Fibroblast of skin of abdomen (primary cell): ENCODE measurements at places on chromosomes 7 and 10.

GRCh38 chr10:110529596-110530011 lies 31.9 kb downstream of the DUSP5 start:
- DNase-seq: no peak

- peak; percentile 18 for DNase-seq
These were observed 127.4 kb upstream of the AGR3 start for GRCh38 chr7:17009007-17009719.

DNA sequence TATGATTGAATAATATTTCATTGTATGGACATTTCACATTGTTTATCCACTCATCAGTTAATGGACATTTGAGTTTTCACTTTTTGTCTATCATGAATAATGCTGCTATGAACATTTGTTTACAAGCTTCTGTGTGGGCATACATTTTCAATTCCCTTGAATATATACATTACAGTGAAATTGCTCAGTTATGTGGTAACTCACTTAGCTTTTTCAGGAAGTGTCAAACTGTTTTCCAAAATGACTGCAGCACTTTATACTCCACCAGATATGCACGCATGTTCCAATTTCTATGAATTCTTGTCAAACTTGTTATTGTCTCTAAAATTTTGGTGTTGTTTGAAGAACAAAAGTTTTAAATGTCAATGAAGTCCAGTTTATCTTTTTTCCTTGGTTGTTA lies 401.2 kb downstream of the THSD7A start:
- no peak for DNase-seq

GRCh38 chr7:3559278-3559677 lies 258.2 kb downstream of the SDK1 start:
- DNase-seq: peak; percentile 76

- DNase-seq: peak; percentile 37
These were observed 268.6 kb downstream of the HGF start for GRCh38 chr7:81501220-81501619.

DNA sequence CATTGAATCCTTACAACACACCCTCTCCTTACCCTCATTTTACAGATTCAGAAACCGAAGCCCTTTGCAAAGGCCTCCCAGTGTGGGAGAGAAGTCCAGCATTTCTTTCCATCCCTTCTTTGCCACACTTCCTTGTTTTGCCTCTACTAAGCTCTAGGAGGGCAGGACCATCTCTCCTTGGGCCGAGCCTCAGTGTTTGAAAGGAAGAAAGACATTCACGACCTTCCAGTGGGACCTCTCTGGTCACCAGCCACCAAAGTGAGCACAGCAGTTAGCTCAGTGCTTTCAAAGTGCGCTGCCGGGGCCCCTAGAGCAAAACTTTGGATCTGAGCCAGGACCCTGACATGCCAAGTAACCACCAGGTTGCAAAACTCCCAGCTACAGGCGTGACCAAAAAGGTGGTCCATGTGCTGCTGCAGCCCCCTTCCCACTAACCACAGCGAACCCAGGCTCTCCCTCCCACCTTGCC lies 12.4 kb downstream of the CTBP2 start:
- peak; percentile 50 for DNase-seq

- DNase-seq: no peak
These were observed 159.2 kb downstream of the NEURL1 start for GRCh38 chr10:103652599-103653281.

DNA sequence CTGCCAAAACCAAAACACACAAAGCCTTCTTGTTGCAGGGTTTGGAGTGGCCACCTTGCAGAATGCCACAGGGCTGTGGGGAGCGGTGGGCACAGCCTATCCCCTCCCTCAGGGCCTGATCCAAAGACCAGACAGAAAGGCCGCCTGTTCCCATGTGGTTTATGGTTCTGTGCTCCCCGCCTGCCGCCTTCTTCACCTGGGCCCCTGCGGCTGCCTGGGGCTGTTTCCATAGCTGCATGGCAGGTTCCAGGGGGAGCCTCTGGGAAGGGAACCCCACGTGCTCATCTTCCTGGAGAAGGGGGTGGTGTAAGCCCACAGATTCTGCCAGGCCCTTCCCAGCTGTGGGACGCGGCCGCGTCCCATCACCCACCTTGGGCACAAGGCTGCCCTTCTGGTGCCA lies 70.7 kb upstream of the EZH2 start:
- no peak for DNase-seq

DNA sequence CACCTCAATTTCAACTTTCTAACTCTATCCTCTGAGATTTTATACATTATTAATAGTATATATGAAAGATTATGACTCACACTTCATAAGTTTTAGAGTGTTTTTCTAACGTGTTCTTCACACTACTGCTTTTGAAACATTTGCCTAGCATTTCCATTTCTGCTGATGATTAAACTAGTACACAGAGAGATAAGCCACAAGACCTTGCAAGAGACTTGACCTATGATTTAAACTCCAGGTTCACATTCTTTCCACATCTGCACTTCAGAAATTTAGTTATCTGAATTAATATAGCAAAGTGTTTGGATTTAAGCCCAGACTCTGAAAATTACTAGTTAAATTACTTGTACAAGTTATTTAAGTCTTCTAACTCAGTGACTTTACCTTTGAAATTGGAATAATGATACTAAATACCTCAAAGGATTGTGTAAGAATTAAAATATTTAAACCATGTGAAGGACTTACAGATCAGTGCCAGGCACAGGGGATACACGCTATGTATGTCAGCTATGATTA lies 66.6 kb downstream of the PCLO start:
- DNase-seq: no peak

DNA sequence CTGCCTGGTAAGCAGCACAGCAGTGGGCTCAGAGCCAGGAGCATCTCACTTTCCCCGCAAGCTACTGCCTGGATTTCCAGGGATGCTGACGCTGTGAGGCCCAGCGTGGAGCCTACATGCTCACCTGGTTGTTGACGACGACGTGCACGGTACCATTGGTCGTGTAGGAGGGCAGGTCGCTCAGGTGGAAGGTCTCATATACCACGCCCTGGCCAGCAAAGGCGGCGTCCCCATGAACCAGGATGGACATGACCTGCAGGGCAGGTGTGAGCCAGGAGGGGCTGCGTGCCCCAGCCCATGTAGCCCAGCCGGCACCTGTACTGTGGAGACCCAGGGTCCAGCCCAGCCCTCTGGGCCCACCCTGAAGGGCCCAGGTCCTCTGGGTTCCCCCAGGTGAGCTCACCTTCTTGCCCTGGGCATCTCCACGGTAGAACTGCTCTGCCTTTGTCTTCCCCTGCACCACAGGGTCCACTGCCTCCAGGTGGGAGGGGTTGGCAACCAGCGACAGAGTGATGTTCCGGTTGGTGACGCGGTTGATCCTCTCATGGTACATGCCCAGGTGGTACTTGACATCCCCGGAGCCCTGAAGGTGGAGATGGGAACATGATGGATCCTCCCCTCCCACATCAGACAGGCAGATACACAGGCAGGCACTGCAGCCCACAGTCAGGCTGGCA lies 15.4 kb downstream of the OGDHL start:
- DNase-seq: no peak

DNA sequence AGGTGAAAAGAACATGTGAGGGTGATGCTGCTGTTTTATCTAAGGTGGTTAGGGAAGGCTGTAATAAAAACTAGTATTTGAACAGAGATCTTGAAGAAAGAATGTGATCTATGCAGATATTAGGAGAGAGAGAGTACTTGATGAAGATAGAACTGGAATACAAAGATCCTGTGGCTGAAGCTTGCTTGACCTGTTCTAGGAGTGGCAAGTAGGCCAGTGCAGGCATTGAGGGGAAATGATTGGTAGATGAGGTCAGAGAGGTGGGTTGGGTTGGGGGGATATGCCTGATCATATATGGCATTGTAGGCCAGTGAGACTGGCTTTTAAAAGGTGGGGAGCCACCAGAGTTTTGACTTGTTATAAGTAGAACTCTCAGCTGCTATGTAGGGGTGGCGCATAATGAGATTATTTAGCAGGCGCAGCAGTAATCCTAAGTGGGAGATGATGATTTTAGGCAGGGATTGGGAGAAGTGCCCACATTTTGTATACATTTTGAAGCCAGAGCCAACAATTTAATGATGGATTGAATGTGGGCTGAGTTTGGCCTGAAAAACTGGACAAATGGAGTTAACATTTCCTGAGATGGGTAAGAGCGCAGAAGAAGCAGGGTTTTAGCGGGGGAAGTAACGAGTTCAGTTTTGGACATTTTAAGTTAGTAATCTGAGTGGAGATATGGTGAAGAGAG lies 8.2 kb downstream of the CCSER2 start:
- no peak for DNase-seq

DNA sequence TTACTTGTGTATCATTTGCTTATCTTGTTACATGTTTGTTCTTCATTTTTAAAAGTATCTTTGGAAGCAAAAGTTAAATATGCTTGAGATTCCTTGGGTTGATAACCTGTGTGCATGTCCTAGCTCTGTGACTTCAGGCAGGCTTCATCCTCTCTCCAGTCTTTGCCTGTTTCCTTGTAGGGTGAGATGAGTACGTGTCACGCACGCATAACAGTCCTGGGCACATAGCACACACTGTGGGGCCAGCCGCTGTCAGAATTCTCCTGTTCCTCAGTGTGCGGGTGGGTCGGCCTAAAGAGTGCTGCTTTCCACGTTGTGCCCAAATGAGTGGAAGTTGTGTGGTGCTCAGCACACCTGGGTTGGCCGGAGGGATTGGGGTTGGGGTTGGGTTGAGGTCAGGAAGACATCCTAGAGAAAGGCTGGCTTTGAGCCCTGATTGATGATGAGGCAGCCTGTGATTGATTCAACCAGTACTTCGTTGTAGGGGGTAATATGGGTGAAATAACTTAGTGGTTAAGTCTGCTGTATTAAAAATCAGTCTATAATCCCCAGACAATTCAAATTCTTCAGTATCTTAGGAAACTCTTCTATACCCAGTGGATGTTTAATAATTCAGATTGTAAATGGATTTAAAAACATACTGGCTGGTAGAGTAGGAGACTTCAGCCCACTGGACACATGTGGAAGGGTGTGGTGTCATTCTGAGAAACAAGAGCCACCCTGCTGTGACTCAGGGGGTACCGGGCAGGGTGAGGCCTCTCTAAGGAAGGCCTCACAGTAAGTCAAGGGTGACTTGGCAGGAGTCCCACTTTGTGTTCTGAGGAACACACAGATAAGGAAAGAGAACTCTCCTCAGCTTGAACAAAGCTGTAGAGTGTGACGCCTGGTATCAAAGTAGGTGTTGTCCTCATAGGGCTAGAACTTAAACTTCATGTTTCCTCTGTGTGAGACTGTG lies 54.8 kb downstream of the DAGLB start:
- peak; percentile 55 for DNase-seq

- no peak for DNase-seq
These were observed 732.8 kb downstream of the POM121L12 start for GRCh38 chr7:53768186-53768585.

- no peak for DNase-seq
These were observed 144.7 kb downstream of the ALOX5 start for GRCh38 chr10:45518741-45519140.

GRCh38 chr7:50564640-50565558 lies at the start of gene DDC:
DDC (minus strand) TSS chr7:50565405; CDS start chr7:50544085, 21,320 bp downstream.
- DNase-seq: no peak

DNA sequence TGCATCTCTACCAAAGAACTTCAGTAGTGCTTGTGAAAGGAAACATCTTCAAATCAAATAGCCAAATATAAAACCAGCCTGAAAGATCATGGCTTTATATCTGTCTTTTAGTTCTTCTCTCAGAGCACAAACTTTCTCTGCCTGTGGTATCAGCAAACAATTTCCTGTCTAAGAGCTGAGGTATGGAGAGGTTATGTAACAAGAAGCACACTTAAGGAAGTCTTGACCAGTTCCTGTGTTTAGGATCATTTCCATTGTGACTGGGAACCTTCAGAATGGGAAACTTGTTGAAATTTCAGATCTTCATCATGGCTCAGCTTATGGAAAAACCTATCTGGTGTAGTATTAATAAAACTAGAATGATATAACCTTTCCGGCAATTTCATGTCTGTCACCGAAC lies 148.8 kb downstream of the MBL2 start:
- no peak for DNase-seq

- DNase-seq: no peak
These were observed 161.8 kb downstream of the MGMT start for GRCh38 chr10:129628823-129629222.

- DNase-seq: no peak
These were observed 37.9 kb upstream of the ADD3 start for GRCh38 chr10:109969760-109970346.

DNA sequence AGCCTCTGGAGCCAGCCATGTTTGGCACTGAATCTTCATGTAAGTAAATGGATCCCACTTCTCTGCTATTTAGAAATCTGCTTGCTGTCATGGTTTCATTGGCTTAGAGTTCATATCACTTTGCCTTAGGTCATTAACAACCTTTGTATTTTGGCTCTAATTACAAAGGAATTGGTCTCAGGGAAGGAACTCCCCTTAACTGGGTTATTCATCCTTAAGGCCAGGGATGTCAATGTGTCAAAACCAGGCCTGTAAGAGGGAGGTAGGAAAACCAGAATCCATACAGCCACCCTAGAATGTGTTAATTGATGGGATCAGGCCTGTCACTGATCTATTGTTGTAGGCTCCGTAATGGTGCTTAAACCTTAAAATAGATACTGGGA lies 67.3 kb downstream of the ST7 start:
- no peak for DNase-seq

DNA sequence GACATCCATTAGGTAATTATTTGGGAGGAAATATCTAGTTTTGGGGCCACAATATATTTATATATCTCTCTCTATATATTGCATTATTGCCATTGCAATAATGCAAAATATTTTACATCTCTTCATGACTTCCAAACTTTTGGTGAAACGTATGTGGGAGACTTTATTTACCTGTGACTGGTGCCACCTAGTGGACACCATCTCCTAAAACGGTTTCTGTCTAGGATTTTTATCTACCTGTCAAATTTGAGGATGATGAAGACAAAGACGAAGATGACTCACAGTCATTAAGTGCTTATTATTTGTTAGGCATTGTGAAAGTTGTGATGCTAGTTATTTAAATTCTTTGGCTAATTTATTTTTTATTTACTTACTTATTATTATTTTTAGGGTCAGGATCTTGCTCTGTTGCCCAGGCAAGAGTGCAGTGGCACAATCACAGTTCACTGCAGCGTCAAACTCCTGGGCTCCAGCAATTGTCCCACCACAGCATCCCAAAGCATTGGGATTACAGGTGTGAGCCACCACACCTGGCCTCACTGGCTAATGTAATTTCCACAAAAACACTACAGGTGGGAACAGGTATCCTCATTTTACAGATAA lies 18.7 kb upstream of the CBLL1 start:
- peak; percentile 57 for DNase-seq

GRCh38 chr10:98921316-98921715 lies 314.3 kb downstream of the HPSE2 start:
- no peak for DNase-seq

- no peak for DNase-seq
These were observed 16.8 kb downstream of the MACC1 start for GRCh38 chr7:20200361-20200760.

GRCh38 chr7:34165927-34166550 lies 260.7 kb downstream of the BMPER start:
- peak; percentile 45 for DNase-seq

- DNase-seq: no peak
These were observed 68.0 kb downstream of the SEPTIN14 start for GRCh38 chr7:55794527-55794926.

DNA sequence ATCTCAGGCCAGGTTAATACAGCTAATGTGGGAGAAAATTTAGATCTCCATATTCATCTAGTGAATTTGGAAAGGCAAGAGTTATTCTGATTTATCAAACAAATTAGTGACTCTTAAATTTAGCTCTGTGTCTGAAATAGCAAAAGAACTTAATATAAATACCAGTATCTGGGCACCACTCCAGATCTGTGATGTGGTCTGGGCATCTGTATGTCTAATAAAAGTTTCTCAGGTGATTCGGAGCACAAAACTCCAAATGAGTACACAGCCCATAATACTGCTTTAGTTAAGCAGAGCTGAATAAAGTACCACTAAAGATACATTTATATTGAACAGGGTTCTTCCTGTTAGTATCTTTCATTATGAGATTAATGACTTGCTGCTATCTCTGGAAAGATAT lies 261.4 kb downstream of the BAMBI start:
- DNase-seq: peak; percentile 56
